Thoracic aorta (tissue), 2 donors: ENCODE measurements at places on chromosomes 1 and 21. TPM values are rescaled to one million over a fixed set of nuclear protein-coding genes. Genes with fewer than 3 reads are reported as not detected.

- H3K36me3 ChIP-seq = no peaks in the 10 kb centered on the region
- H3K27me3 ChIP-seq = no peaks in the 10 kb centered on the region
- H3K4me3 ChIP-seq = no peak overlapping the region
These were observed 87.7 kb downstream of the KCNJ6 start for GRCh38 chr21:37828556-37828955.

GRCh38 chr1:16969057-16969611 is 11.3 kb downstream of the MFAP2 start:
- peaks cover 38% of the 10 kb centered on the region for H3K4me1 ChIP-seq
- no peak overlapping the region for H3K4me3 ChIP-seq
- no peak overlapping the region for H3K27ac ChIP-seq

GRCh38 chr1:3084726-3085125 is 15.7 kb downstream of the PRDM16 start:
- no peaks in the 10 kb centered on the region for H3K27me3 ChIP-seq
- H3K4me3 ChIP-seq = no peak overlapping the region
- peaks cover 7% of the 10 kb centered on the region for H3K4me1 ChIP-seq
- no peaks in the 10 kb centered on the region for H3K36me3 ChIP-seq
- DNase-seq = no peak

GRCh38 chr1:1628754-1629429 is 3.1 kb upstream of the MMP23B start:
- H3K36me3 ChIP-seq = peaks cover 3% of the 10 kb centered on the region
- H3K27ac ChIP-seq = no peak overlapping the region
- H3K4me1 ChIP-seq = peaks cover 6% of the 10 kb centered on the region
- H3K4me3 ChIP-seq = peak overlapping the region; percentile 31
- no peaks in the 10 kb centered on the region for H3K27me3 ChIP-seq

DNA sequence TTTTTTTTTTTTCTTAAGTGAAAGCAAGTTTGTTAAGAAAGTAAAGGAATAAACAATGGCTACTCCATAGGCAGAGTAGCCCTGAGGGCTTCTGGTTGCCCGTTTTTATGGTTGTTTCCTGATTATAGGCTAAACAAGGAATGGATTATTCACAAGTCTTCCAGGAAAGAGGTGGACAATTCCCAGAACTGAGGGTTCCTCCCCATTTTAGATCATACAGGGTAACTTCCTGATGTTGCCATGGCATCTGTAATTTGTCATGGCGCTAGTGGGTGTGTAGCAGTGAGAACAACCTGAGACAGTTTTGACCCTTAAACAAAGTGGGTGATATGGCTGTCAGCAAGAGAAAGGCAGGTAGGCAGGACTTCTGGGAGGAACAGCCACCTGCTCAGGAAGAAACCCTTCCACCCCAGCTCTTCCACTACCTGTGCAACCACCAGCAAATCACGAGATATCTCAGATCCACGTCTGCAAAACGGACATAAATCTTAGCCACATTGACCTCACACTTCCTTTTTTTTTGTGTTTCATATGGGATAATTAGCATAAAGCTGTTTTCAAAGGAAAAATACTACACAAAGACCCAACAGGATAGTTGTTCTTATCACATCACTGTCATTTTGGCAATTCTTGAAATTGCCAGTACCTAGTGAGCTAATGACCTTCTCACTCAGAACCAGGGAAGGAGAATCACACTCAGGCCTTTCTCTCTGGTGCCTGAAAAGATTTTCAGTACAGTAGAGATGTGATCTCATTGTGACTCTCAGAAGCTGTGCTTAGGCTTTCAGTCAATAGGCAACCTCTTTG is 34.8 kb upstream of the DUSP10 start:
- H3K27me3 ChIP-seq = no peaks in the 10 kb centered on the region
- no peaks in the 10 kb centered on the region for H3K4me1 ChIP-seq
- no peak overlapping the region for H3K27ac ChIP-seq
- H3K4me3 ChIP-seq = no peak overlapping the region
- DNase-seq = no peak
- H3K36me3 ChIP-seq = no peaks in the 10 kb centered on the region

DNA sequence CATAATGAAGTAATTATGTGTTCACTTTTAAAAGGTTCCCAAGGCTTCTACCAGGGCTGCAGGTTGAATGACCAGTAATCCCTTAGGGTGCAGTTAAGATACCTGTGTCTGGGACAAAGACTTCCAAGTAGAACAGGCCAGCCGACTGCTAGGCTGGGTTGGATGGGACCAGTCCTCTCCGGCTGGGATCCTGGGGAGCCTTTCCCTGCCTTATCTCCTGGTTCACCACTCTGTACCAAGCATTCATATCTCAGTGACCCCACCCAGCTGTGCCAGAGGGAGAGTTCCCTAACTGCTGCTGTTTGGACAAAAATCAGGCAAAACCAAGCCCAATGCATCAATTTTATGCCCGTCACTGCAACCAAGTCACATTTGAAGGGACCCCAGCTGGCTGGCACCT is 116.2 kb upstream of the ATP1A1 start:
- H3K36me3 ChIP-seq = no peaks in the 10 kb centered on the region
- H3K4me1 ChIP-seq = no peaks in the 10 kb centered on the region
- H3K27me3 ChIP-seq = no peaks in the 10 kb centered on the region
- no peak overlapping the region for H3K4me3 ChIP-seq
- no peak for DNase-seq

DNA sequence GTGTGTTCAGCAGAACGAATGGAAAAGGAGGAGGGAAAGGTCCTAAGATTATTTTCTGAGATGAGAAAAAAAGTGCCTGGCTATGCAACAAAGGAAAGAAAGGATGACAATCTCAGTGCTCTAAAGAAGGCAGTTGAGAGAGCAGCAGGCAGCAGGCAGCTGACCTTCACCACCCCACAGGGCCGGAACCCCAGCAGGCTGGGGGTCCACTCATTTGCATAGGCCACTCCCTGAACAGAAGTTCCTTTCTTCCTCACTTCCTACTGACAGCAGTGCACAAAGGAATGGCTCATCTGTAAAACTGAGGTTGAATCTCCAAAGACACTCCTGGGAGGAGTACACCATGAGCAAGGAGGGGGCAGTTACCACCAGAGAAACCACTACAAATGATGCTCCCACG is 41.4 kb upstream of the TNR start:
- DNase-seq = no peak
- no peak overlapping the region for H3K4me3 ChIP-seq
- H3K27me3 ChIP-seq = no peaks in the 10 kb centered on the region
- H3K27ac ChIP-seq = no peak overlapping the region

GRCh38 chr1:56578963-56579875 is at the start of gene PLPP3:
PLPP3 (minus strand) TSS chr1:56579563; CDS start chr1:56579016, 547 bp downstream.
- DNase-seq = peak; percentile 53
- H3K27ac ChIP-seq = peak within 1 kb of the TSS; percentile 91
- H3K27me3 ChIP-seq = no peaks in the 10 kb centered on the region
- H3K4me3 ChIP-seq = peak within 1 kb of the TSS; percentile 93
- H3K36me3 ChIP-seq = no peaks in the 10 kb centered on the region
- H3K4me1 ChIP-seq = peaks cover 16% of the 10 kb centered on the region

GRCh38 chr1:114154146-114154962 is 685 bp upstream of the SYT6 start:
- H3K27me3 ChIP-seq = no peaks in the 10 kb centered on the region
- H3K4me1 ChIP-seq = peaks cover 33% of the 10 kb centered on the region

GRCh38 chr1:1853593-1854257 is 37.2 kb downstream of the GNB1 start:
- DNase-seq = no peak
- peak overlapping the region; percentile 22 for H3K27ac ChIP-seq
- peaks cover 34% of the 10 kb centered on the region for H3K4me1 ChIP-seq
- no peaks in the 10 kb centered on the region for H3K36me3 ChIP-seq
- no peak overlapping the region for H3K4me3 ChIP-seq

DNA sequence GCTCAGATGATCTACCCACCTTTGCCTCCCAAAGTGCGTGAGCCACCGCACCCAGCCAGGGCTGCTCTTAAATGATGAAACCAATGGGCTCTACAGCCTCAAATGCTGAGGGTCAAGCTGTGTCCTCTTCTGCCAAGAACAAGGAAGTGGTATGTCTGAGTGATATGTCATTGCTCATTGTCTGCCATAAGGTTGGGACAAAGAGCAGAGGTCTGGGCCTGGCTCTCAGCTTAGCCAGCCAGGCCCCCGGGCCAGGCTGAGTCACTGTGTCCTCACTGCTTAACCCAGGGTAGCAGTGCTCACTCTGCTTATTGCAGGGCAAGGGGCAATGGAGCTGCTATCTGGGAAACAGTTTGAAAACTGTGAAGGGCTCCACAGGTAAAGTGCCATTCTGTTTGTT is 8.3 kb upstream of the ETS2 start:
- H3K36me3 ChIP-seq = no peaks in the 10 kb centered on the region
- DNase-seq = no peak
- H3K27me3 ChIP-seq = no peaks in the 10 kb centered on the region
- H3K27ac ChIP-seq = no peak overlapping the region

GRCh38 chr1:231828182-231828920 is 201.8 kb downstream of the DISC1 start:
- H3K36me3 ChIP-seq = no peaks in the 10 kb centered on the region
- no peaks in the 10 kb centered on the region for H3K27me3 ChIP-seq
- DNase-seq = no peak
- H3K4me1 ChIP-seq = peaks cover 10% of the 10 kb centered on the region

DNA sequence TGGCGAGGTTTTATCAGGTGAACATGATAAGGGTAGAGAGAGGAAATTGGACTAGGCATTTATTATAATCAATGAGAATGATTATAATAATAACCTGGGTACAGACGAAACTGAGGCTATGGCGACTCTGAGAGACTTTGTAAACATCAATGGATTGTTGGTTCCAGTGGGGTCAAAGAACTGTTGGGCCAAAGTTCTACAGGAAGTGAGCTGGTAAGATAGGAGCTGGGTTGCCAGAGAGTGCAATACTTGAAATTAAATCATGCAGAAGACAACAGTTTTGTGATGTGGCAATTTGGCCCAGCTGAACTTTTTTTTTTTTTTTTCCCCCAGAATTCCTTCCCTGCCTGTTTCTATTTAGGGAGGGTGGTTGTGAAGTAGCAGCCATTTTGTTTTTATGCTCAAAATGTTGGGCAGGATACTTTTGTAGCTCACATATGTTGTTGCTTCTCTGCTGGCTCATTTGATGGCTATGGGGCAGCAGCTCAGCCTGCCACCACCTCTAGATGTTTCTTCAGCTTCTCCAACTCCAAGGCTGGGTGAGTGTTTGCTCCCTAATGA is 286.5 kb upstream of the B3GALT2 start:
- DNase-seq = no peak
- H3K27ac ChIP-seq = no peak overlapping the region
- no peak overlapping the region for H3K4me3 ChIP-seq
- no peaks in the 10 kb centered on the region for H3K36me3 ChIP-seq
- H3K27me3 ChIP-seq = no peaks in the 10 kb centered on the region
- H3K4me1 ChIP-seq = no peaks in the 10 kb centered on the region

GRCh38 chr1:19124273-19124672 is 85.8 kb downstream of the UBR4 start:
- H3K27me3 ChIP-seq = no peaks in the 10 kb centered on the region
- no peak for DNase-seq
- H3K4me3 ChIP-seq = no peak overlapping the region
- no peaks in the 10 kb centered on the region for H3K4me1 ChIP-seq

The C1orf87 gene
- 3.5 TPM for total RNA-seq

The ADGRB2 gene
- total RNA-seq = 1.5 TPM
